ENCODE measurements at places on chromosomes 3 and 15.

DNA sequence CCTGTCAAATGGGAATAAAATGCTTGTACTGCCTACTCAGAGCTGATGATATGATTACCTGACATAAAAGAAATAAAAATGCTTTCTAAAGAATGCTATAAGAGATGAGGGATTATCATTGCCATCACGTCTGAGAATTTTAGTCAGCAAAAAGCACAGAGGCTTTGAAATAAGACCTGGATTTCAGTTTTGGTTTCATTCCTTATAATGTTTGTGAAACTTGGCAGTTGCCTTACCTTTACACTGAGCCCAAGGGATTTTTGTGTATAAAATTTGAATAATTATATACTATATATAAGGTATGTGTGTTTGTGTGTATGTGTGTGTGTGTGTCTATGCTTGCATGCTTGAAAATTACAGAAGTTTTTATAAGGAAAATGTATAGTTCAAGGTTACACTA, 634.8 kb upstream of the BCHE start:
- DNase-seq, result no peak

- DNase-seq, result peak; percentile 84
These were observed 164.8 kb upstream of the BHLHE40 start for GRCh38 chr3:4814305-4814903.

DNA sequence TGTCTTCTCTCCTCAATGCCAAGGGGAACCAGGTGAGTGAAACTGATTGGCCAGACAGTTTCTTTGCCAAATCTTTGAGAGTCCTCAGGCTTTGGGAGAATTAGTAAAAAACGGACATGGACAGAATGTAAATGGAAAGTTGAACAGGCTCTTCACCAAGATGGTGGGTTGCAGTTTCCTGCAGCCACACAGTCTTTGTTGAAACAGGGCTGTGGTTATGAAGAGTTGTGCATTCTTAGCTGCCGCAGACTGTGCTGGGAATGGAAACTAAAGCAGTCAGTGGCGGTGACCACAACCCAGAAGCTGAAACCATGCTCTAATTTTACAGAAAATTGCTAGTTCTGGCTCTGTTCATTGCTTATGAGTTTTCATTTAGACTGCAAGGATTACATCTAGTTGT, 42.1 kb upstream of the TASOR start:
- no peak for DNase-seq

GRCh38 chr15:42903388-42904324, 16.9 kb downstream of the TTBK2 start:
- no peak for DNase-seq

DNA sequence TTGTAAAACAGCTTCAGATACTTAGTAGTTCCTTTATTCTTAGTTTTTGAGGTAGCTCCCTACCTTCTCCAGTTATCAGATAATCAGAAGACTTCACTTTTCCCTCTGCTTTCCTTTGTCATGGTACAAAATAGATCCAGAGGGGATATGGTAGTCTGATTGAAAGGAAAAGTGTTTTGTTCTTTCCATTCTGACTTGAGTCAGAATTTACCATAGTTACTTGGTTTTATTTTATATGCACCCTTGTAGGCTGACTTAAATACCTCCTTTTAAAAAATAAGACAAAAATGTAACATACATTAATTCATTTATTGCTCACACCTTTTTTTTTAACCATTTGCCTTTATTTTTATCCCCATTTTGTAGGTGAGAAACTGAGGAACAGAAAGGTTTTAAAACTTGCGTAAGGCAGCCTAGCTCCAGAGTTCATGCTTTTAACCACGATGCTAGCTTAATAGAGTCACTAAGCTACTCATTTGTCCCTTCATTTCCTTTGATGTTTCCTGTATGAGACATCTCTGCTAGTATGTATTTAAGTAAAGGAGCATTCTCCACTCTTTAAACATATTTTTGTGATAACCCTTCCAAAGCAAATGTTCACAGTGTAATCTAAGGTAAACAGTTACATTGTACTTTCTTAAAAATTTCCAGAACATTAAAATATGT, 187.5 kb downstream of the KLHL25 start:
- no peak for DNase-seq

DNA sequence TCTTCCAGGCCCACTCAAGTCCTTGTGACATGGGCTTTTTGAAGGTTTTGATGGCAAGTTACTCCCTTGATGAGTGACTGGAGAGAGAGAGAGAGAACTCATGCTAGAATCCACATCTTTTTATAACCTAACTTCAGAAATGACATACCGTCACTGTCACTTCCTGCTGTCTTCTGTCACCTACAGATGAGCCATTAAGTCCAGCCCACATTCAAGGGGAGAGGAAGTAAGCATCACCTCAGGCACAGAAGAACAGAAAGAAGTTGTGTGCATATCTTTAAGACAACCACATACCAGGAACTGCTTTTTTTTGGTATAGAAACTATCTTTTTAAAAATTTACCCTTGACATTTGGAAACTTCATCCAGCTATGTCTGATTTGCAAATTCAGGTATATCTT, 16.6 kb upstream of the TXNRD3 start:
- no peak for DNase-seq

GRCh38 chr15:52481915-52482314, 46.8 kb downstream of the MYO5A start:
- DNase-seq, result no peak

GRCh38 chr3:153628591-153628990, 466.6 kb downstream of the RAP2B start:
- no peak for DNase-seq

DNA sequence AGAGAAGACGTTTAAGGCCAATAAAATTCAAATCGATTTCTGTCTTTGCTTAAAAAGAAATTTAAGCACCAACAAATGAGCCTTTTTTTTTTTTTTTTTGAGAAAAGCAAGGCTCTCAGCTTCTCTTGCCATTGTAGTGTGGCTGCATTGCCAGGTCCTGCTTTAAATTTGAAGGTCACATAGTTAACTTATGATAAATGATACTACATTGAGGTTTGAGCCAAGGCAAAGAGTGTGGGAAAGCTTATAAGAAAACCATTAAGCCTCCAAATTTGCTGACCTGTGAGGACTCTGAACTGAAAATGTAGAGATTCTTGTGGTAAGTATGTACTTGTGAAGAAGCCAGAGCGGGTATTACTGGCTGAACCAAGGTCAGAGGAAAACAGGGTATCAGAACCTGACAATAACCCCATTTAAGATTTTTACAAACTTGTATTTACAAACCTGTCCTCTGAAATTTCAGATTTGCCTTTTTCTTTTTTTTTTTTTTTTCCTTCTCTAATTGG, 519.7 kb upstream of the RGMA start:
- no peak for DNase-seq

DNA sequence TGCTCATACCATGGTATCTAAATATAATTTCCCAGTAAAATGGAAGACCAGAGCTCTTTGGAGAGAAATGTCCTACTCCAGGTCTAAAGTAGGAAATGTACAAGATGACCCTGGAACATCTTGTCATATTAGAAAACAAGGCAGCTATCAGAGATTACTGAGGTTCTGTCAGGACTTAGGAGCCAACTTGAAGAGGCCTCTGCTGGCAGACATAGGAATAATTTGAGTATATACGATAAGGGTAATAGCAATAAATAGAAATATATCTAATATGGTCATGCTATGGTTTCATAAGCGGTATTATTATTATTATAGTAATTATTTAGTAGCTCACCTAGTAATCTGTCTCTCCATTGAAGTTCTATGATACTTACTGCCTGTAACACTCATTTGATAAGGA, 224.2 kb downstream of the SOX2 start:
- no peak for DNase-seq

DNA sequence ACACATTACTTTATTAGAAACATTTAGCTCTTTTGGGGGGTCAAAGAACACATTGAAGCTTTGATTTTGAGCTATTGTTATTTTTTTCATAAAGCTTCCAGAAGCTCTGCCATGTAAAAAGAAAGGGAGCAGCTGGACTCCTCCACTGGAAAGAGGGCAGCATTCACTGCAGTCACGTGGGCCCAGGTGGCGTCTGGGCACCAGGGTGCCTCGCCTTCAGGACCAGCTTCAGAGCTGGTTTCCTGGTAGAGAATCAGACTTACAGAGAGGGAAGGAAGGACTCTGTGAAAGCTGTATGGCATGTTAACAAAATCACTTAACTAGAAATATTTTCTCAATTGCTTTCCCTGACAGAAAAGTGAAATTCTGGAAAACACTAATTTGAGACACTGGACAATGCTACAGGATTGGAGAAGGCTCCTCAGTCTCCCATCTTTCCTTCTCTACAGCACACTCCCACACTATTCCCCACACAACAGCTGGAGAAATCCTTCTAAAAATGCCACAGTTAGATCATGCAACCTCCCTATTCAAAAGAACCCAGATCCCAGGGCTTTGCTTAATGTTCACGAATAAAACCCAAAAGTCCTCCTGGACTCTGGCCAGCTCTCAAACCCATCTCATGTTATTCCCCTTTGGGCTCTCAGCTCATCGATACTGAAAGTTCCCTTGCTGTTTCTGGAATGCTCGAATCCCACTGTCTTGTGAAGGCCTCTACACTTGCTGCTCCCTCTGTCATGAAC, 83.2 kb downstream of the NFKBIZ start:
- no peak for DNase-seq

GRCh38 chr3:75101329-75102147, 487.1 kb upstream of the CNTN3 start:
- no peak for DNase-seq

- no peak for DNase-seq
These were observed 13.8 kb downstream of the DENND4A start for GRCh38 chr15:65778269-65778668.

DNA sequence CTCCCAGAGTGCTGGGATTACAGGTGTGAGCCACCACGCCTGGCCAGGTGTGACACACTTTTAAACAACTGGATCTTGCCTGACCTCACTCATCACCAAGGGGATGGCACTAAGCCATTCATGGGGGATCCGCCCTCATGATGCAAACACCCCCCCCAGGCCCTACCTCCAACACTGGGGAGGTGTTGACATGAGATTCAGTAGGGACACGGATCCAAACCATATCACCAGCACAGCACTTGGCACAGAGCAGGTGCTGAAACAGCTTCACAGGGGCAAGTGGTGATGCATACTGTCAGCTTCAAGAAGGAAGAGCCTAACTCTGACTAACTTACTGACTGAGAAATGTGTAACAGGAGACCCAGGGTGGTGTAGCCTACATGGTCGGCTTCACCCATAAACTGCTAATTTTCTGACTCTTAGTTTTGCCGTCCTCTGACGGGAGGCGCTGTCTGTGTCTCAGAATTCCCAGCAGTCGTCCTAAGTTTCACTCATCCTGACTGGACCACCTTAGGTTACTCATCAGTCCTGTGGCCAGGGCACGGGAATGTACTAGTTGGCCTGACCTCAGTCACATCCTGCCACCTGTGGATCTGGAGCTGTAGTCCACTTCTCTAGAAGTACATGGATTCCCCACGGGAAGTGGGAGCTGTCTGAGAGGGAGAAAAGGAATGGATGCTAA, 81.9 kb upstream of the PLXNA1 start:
- DNase-seq, result no peak

DNA sequence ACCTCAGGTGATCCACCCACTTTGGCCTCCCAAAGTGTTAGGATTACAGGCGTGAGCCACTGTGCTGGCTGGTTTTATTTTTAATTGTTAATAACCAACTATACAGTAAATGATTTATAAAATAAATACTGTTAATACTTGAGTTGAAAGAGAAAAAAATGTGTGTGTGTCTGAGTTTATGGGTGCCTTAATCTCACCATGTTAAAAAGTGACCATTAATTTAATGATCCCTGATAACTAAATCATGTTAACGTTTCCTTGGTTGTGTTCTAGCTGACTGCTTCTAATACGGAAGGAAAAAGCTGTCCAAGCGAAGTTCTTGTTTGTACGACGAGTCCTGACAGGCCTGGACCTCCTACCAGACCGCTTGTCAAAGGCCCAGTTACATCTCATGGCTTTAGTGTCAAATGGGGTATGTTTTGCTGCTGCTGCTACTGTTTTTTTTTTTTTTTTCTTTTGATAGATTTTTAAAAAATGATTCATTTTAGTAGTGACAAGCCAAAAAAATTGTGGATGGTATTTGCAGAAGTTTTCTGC, 113.5 kb downstream of the GHSR start:
- no peak for DNase-seq

DNA sequence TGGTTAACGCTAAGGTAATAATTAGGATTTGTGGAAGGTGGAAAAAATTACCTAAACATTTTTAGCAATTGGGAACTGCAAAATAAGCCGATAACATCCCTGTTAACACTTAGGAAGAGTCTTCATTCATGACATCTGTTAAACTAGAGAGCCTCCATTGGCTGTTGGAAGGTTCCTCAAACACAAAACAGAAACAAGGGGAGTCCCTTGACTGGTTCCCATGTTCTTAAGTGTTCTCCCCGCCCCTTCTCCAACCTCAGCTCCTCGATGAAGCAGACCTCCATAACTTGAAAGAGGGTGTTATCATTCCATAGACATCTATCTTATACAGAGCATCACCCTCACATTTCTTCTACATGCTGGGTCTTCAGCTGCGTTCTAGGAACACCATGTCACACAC, 2.5 kb downstream of the SLC22A13 start:
- DNase-seq, result no peak

GRCh38 chr15:83955806-83956265, 279.7 kb upstream of the GOLGA6L4 start:
- DNase-seq, result no peak

GRCh38 chr3:127670229-127670559, 2.6 kb upstream of the ABTB1 start:
- no peak for DNase-seq

DNA sequence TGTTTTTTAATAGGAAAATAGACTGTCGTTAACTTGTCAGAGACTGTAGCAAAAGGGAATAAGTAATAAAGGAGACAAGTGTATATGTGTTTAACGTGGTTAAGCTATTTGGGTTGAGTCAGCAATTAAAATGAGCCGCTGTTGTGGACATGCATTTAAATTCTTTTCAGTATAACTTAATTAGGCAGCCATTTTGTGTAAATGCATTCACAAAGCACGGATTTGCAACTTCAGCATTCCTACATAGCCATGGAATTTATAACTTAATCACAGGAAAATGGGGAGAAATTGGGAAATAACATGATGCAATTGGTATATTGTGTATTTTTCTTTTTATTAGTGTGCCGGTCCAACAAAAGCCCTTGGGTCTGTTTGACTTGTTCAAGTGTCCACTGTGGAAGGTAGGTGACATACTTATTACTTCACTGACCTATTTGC, 27.9 kb downstream of the USP3 start:
- no peak for DNase-seq

DNA sequence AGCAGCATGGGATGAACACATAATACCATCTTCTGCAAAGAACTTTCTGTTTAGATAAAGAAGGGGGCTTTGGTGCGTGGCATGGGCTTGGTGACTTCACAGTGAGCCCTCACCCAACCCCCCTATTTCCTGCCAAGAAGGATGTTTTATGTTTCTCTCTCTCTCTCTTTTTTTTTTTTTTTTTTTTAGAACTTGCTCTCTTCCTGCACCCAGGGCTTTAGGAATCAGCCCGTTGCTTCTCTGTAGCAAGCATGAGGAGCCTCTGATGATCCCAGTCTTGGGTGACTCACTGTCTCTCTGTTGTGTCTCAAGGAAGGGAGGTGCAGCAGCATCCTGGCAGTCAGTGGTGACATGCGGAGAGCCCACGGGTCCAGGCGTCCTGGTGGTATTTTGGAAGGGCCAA, 49.1 kb downstream of the CCK start:
- no peak for DNase-seq

- no peak for DNase-seq
These were observed 9.2 kb downstream of the MFSD1 start for GRCh38 chr3:158810823-158811724.

GRCh38 chr3:129304962-129305222, 26.2 kb downstream of the HMCES start:
- DNase-seq, result no peak
